ENCODE measurements at places on chromosomes 2 and 18. TPM values are rescaled to one million over a fixed set of nuclear protein-coding genes. Genes with fewer than 3 reads are reported as not detected.

DNA sequence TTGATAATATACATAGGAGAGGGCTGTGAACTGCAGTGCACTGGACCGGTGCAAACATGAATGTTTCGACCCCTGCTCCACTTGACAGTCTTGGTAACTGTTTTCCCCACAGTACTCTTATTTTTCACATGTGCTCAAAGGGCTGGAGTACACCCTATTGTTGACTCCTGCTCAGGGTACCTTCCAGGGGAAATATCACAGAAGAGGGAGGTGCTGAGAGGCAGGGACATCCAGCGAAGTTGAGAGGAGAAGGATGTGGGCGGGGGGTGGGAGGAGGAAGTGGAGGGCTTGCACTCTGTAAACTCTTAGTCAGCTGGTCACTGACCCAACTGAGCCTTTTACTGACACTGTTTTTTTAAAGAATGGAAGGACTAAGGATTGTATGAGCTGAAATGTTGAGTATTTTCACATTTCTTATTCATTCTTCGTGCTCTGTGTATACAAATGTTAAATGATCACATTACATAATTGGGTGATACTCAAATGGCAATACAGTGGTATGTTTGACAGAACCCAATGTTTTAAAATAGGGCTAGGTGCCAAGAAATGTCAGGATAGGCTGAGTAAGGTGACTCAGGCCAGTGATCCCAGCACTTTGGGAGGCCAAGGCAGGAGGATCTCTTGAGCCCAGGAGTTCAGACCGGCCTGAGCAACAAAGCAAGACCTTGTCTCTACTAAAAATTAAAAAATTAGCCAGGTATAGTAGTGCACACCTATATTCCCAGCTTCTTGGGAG is 10.0 kb downstream of the INPP4A start:
- peaks cover 3% of the 10 kb centered on the region for H3K36me3 ChIP-seq
- peak; percentile 36 for DNase-seq
- peak overlapping the region; percentile 6 for H3K4me3 ChIP-seq

GRCh38 chr2:42367835-42368234 is 6.8 kb upstream of the COX7A2L start:
- 0 out of 2 replicates have a peak overlapping the region, but pooled peaks have one; percentile 19 for H3K27ac ChIP-seq
- no peaks in the 10 kb centered on the region for H3K36me3 ChIP-seq
- H3K4me3 ChIP-seq = no peak overlapping the region
- H3K27me3 ChIP-seq = no peaks in the 10 kb centered on the region
- DNase-seq = no peak
- H3K4me1 ChIP-seq = peaks cover 4% of the 10 kb centered on the region

The PAX8 gene
- total RNA-seq = 0.16 TPM

The CD8B2 gene
- not detected for total RNA-seq

DNA sequence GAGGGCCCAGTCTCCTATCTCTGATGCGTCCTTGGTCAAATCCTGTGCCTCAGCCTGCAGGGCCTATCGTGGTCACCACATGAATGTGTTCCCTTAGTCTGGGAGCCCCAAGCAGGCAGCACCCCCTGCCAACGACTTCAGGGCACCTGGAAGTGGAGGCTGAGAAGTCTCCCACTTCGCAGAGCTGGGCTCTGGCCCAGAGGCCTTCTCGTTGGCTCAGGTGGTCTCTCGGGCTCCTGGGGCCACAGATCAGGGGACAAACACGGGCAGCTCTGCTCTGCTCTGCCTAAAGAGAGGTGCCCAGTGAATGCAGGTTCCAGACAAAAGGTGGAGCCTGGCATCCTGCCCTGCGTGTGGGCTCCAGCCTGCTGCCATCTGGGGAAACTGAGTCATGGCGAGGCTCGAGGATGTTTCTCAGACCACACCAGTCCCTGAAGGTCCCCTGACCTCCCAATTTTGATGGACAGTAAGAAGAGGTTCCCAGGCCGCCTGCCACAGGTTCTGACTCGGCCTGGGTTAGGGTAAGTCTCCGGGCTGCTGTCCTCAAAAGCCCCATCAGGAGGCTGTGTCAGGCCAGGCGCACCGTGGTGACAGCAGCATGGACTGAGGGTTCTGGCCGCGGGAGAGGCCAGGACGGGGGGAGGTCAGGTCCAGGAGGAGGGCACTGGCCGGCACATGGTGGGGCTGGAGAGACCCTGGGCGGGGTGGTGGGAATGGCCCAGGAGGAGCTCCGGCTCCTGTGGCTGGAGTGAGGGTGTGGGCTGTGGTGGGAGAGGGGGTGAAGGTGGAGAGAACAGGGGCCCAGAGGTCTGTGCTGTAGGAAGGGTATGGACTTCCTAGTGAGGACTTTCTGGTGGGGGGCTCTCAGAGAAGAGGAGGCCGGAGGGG is 1.4 kb upstream of the TEKT4 start:
- no peaks in the 10 kb centered on the region for H3K36me3 ChIP-seq
- H3K27ac ChIP-seq = no peak overlapping the region
- H3K4me3 ChIP-seq = no peak overlapping the region

- H3K27ac ChIP-seq = no peak overlapping the region
- no peak overlapping the region for H3K4me3 ChIP-seq
- H3K36me3 ChIP-seq = no peaks in the 10 kb centered on the region
- no peak for DNase-seq
- no peaks in the 10 kb centered on the region for H3K4me1 ChIP-seq
Measured at GRCh38 chr18:79521416-79522205, 125.9 kb downstream of the NFATC1 start.

- peaks cover 33% of the 10 kb centered on the region for H3K4me1 ChIP-seq
- H3K27me3 ChIP-seq = peaks cover 96% of the 10 kb centered on the region
- H3K27ac ChIP-seq = no peak overlapping the region
- DNase-seq = peak; percentile 51
Measured at GRCh38 chr18:22170421-22171257, 1.2 kb downstream of the GATA6 start.

- DNase-seq = no peak
- no peak overlapping the region for H3K4me3 ChIP-seq
- H3K36me3 ChIP-seq = no peaks in the 10 kb centered on the region
- H3K4me1 ChIP-seq = peaks cover 21% of the 10 kb centered on the region
Measured at GRCh38 chr2:88167740-88168139, 2.4 kb upstream of the THNSL2 start.

- H3K27ac ChIP-seq = no peak overlapping the region
- no peak for DNase-seq
- H3K4me1 ChIP-seq = no peaks in the 10 kb centered on the region
- H3K36me3 ChIP-seq = peaks cover 7% of the 10 kb centered on the region
Measured at GRCh38 chr2:121722479-121722878, 14.2 kb downstream of the NIFK start.

DNA sequence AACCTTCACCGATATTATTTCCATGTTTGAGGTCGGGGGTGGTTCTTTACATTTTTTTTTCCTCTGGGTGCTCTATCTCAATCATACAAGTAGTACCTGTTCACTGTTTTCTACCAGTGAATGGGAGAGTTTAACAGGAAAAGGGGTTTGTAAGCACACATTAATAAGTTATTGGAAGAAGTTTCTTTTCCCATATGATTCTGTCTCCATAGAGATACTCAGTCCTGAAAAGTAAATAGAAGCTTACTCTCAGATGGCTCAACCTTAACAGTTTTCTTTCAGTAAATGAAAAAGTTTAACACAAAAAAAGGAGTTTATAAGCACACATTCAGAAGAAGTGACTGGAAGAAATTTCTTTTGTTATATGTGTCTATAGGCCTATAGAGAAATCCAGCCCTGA is 995.6 kb upstream of the SLC39A10 start:
- DNase-seq = no peak
- no peaks in the 10 kb centered on the region for H3K27me3 ChIP-seq
- H3K27ac ChIP-seq = no peak overlapping the region
- H3K4me1 ChIP-seq = no peaks in the 10 kb centered on the region
- H3K4me3 ChIP-seq = no peak overlapping the region

GRCh38 chr2:10820562-10820961 is 8.0 kb upstream of the PDIA6 start:
- no peaks in the 10 kb centered on the region for H3K4me1 ChIP-seq
- no peaks in the 10 kb centered on the region for H3K27me3 ChIP-seq
- H3K36me3 ChIP-seq = no peaks in the 10 kb centered on the region
- no peak for DNase-seq
- H3K4me3 ChIP-seq = no peak overlapping the region

The TXNL1 gene
- total RNA-seq = 73.6 TPM

The MERTK gene
- total RNA-seq = 8.7 TPM

The LCT gene
- not detected for total RNA-seq

- no peak overlapping the region for H3K27ac ChIP-seq
- no peak for DNase-seq
- no peaks in the 10 kb centered on the region for H3K36me3 ChIP-seq
- no peaks in the 10 kb centered on the region for H3K4me1 ChIP-seq
- no peaks in the 10 kb centered on the region for H3K27me3 ChIP-seq
Measured at GRCh38 chr2:8332646-8333045, 349.2 kb upstream of the ID2 start.

DNA sequence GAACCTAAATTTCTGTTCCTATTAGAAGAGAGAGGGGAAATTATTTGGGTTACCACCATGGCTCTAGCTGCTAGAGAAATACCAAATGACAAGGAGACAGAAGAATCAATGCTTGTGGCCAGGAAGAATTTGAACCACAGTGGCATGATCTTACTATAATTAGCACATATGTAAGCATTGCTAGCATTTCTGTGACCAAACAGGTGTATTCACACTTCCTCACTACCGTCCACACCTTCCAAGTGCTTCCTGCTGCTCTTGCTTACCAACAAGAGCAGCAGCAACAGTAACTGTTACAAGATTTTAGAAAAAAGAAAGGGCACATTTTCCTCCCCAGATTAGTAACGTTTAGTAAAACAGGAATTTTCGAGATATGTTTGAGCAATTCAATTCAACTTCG is 60.5 kb downstream of the CDH7 start:
- no peak overlapping the region for H3K27ac ChIP-seq
- no peak for DNase-seq
- peaks cover 5% of the 10 kb centered on the region for H3K4me1 ChIP-seq
- H3K27me3 ChIP-seq = no peaks in the 10 kb centered on the region
- no peaks in the 10 kb centered on the region for H3K36me3 ChIP-seq
- no peak overlapping the region for H3K4me3 ChIP-seq

- no peak overlapping the region for H3K27ac ChIP-seq
- no peak for DNase-seq
- no peaks in the 10 kb centered on the region for H3K36me3 ChIP-seq
- no peak overlapping the region for H3K4me3 ChIP-seq
- H3K27me3 ChIP-seq = no peaks in the 10 kb centered on the region
Measured at GRCh38 chr2:237440819-237441281, 26.9 kb upstream of the COL6A3 start.

DNA sequence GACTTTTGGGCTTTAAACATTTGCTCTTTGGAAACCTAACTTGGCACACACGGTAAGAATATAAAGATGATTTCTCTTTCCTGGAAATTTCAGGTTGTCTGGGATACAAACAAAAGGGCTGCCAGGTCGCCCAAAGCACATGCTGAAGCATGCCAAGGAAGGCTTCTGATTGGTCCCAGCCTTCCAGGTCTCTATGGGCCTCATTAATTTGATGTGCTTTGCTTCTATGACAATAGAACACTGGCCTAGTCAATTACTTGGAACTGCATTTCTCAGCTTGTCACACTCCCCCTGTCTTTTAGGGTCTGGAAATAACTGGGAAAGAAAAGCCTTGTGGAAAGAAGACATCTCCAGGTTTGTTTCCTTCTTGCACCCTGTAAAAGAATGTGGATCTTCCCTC is 228.9 kb downstream of the ADCYAP1 start:
- no peaks in the 10 kb centered on the region for H3K4me1 ChIP-seq
- peak; percentile 19 for DNase-seq
- no peaks in the 10 kb centered on the region for H3K36me3 ChIP-seq
- no peak overlapping the region for H3K27ac ChIP-seq
- H3K4me3 ChIP-seq = no peak overlapping the region
- H3K27me3 ChIP-seq = no peaks in the 10 kb centered on the region

DNA sequence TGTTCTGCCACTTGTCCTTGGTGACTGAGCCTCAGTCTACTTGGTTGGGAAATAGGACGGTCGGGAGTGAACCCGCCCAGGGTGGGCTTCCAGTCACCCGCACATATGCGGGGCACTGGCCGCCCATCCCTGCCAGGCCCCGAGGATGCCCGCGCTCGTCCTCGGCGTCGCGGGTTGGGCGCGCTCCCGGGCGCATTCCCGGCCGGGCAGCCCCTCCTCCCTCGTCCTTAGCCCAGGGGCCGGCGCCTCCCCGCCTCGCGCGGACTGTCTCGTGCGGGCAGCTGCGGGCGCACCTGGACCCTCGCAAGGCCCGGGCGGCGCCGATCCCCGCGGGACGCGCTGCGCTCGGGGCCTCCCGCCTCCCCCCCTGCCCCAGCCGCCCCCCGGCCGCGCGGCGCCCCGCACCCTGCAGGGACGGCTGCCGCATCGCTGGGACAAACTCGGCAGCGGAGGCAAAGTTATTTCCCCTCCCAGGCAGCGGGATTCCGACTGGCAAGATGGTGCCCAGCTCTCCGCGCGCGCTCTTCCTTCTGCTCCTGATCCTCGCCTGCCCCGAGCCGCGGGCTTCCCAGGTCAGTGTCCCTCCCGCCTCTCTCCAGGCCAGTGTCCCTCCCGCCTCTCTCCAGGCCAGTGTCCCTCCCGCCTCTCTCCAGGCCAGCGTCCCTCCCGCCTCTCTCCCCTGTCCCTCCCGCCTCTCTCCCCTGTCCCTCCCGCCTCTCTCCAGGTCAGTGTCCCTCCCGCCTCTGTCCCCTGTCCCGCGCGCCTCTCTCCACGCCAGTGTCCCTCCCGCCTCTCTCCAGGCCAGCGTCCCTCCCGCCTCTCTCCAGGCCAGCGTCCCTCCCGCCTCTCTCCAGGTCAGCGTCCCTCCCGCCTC is at the start of gene FBLN7:
FBLN7 (plus strand) TSS at position 227 of the 874 bp plus-strand sequence; CDS start at position 498, 271 bp downstream.
- DNase-seq = peak; percentile 68
- peak within 1 kb of the TSS; percentile 66 for H3K4me3 ChIP-seq
- H3K27ac ChIP-seq = no peak within 1 kb of the TSS
- H3K4me1 ChIP-seq = peaks cover 9% of the 10 kb centered on the region

The SULT1C4 gene
- 2.1 TPM for total RNA-seq

GRCh38 chr18:13653746-13654433 is 72.5 kb downstream of the FAM210A start:
- peak; percentile 30 for DNase-seq
- H3K27me3 ChIP-seq = no peaks in the 10 kb centered on the region
- no peak overlapping the region for H3K27ac ChIP-seq
- no peaks in the 10 kb centered on the region for H3K4me1 ChIP-seq

The ALLC gene
- not detected for total RNA-seq

GRCh38 chr2:79103214-79103613 is 15.4 kb upstream of the REG1B start:
- no peaks in the 10 kb centered on the region for H3K27me3 ChIP-seq
- no peak for DNase-seq
- H3K27ac ChIP-seq = no peak overlapping the region
- no peak overlapping the region for H3K4me3 ChIP-seq
- no peaks in the 10 kb centered on the region for H3K4me1 ChIP-seq
- no peaks in the 10 kb centered on the region for H3K36me3 ChIP-seq

- no peaks in the 10 kb centered on the region for H3K4me1 ChIP-seq
- no peak for DNase-seq
- no peak overlapping the region for H3K27ac ChIP-seq
- H3K4me3 ChIP-seq = no peak overlapping the region
- 0 out of 2 replicates have a peak, but pooled peaks cover 3% of the 10 kb centered on the region for H3K36me3 ChIP-seq
- H3K27me3 ChIP-seq = no peaks in the 10 kb centered on the region
Measured at GRCh38 chr18:61782545-61782944, 110.3 kb downstream of the RNF152 start.

The SCTR gene
- not detected for total RNA-seq

DNA sequence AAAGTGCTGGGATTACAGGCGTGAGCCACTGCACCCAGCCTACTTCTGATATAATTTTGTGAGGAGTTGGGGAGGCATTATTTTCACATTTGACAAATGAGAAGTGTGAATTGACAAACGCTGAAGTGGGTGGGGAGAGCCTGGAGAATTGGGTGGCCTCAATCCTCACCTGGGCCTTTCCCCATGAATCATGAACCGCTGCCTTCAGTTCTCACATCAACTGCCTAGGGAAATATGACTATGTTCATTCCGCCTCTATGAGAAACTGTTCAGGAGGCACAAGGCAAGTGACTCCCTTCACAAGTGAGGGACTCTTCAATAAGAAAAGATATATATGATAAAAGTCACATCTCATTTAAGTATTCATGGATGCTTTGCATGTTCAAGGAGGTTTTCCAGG is 96.6 kb upstream of the RND3 start:
- H3K4me1 ChIP-seq = no peaks in the 10 kb centered on the region
- peaks cover 1% of the 10 kb centered on the region for H3K36me3 ChIP-seq
- H3K4me3 ChIP-seq = no peak overlapping the region

Data from GM23338 (cell line).